ENCODE measurements at places on chromosomes 4 and X.

DNA sequence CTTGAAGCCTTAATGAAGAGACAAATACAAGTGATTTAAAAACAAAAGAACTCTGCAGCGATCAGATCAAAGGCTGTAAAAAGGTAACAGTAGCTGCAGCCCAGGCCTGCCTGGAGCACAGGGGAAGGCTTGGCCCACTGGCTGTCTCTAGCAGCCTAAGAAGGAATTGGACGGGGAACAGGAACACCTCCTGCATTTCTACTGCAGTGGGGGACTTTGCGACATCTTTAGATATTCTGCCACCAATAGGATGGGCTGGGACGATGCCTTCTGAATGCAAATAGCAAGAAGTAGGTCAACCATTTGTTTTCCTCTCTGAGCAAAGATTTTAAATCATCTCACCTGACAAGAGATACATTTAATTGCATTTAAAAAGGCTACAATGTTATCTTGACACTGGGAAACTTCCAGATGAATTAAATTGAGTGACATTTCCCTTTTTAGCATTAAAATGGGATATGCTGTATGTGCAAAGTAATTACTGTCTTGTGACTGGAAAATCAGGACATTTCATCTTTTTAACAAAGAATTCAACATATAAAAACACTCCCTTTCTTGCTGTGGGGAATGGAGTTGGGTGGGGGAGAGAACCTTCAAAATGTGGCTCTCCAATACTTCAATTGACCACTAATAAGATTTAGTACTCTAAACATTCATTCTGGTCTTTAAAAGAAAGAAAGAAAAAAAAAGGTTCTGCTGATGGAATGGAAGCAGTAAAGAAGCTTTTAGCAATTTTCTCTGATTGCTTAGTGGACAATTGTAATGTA is 70.0 kb downstream of the NYX start:
- no peak for DNase-seq

DNA sequence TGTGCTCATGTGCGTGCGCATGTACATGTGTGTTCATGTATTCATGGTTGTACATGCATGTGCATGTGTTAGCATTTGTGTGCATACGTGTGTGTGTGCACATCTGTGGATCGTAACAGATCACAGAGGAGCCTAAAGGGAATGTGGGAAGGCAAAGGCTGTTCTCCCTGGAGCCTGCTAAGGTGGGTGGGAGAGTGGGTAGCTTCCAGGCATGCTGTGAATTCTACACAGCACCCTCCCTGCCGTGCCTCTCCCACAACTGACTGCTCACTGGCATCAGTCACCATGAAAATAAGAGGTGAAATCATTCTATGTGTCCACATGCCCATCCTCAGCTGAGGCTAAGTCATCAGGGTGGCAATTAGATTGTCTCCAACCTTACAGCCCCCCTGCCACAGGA is 600.9 kb downstream of the MID1IP1 start:
- DNase-seq = no peak

DNA sequence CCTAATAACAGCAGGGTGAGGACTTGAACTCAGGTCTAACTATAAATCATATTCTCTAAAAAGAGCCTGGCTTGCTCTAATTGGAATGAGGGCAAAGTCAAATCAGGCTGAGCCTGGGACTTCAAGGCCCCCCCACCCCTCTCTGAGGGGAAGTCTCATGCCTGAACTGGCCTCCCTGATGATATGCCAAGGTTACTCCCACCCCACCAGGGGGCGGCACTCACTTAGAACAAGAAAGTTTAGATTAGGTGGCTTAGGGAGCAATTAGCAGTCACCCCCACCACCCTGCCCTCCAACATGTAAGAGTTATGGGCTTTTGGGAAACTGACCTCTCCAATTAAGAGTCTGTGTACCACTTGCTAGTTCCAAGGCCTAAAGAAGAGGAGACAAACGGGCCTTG is 2.7 kb downstream of the FOXO4 start:
- DNase-seq = no peak

- no peak for DNase-seq
These were observed 305.5 kb downstream of the FAT4 start for GRCh38 chr4:125620066-125620860.

GRCh38 chrX:130909469-130910136 is 6.6 kb upstream of the ENOX2 start:
- no peak for DNase-seq

- DNase-seq = no peak
These were observed 45.7 kb downstream of the TRIM61 start for GRCh38 chr4:164931551-164932324.

GRCh38 chrX:11609109-11609508 is 56.6 kb downstream of the ARHGAP6 start:
- DNase-seq = no peak

DNA sequence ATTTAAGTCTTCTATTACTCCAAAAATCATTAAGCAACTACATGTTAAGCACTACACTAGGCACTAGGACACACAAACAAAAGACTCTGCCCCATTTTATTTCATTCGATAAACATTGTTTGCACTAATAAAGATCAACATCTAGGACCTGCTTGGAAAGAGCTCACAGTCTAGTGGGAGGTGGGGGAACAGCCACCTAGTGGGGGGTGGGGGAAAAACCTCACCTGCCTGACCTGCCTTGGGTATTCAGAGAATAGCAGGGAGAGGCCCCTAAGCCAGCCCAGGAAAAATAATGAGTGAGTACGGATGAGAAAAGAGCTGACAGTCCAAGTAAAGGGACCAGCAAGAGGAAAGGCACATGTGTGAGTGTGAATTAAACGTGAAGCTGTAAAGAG is 52.2 kb downstream of the PRDM5 start:
- DNase-seq = no peak

- DNase-seq = no peak
These were observed 128.8 kb downstream of the RAB28 start for GRCh38 chr4:13355111-13355880.

- peak; percentile 21 for DNase-seq
These were observed 47.8 kb upstream of the HSD17B10 start for GRCh38 chrX:53481816-53482465.

DNA sequence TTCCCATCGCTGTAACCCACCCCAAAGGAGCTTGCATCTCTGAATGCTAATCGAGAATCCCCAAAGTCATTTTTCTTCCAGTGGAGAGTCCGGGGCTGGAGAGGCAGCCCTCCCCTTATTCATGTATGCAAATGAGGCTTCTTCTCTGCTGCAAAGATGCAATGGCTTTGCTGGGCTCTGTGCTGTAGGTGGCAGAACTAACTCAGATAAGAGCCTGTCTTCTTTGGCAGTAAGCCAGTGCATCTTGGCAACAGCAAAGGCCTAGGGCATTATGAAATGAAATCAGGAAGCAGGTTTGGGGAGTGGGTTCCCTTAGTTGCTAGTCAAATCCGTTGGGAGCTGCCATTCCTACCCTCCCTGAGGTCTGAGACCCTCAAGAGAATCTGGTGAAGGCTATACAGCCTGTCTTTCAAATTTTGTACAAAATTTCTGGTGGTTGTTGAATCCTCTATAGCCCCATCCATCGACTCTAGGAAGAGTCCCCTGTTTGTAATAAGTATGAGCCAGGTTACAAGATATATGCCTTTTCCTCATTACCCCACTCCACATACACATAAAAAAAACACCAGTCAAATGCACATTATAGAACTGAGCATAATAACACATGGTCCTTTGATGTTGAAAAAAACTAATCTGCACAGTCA is 290.6 kb upstream of the TAPT1 start:
- no peak for DNase-seq

GRCh38 chr4:56198265-56198664 is 189.0 kb downstream of the AASDH start:
- DNase-seq = no peak

GRCh38 chrX:121455890-121456289 is 408.5 kb downstream of the GLUD2 start:
- DNase-seq = no peak

- no peak for DNase-seq
These were observed 177.9 kb upstream of the TENM3 start for GRCh38 chr4:182065255-182065654.

DNA sequence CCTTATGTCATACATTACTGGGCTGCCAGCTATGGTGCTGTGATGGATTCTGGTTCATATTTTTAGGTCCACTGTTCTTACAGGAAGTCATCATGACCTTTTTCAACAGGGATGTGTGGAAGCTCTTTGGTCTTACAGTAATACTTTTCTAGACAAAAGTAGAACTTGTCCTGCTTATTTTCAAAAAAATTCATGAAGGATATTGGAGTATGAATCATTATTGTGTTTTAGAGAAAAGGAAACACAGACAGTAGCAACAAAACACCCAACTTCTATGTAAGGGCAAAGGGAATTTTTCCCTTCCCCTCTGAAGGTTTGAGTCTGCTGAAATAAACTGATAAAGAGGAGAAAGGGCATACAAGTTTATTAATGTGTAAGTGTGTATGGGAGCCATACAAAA is 54.7 kb upstream of the FAM9C start:
- no peak for DNase-seq

GRCh38 chrX:70436343-70436742 is 8.3 kb upstream of the DLG3 start:
- DNase-seq = no peak

- DNase-seq = no peak
These were observed 123.9 kb downstream of the KDR start for GRCh38 chr4:55001538-55001937.

- no peak for DNase-seq
These were observed 13.7 kb upstream of the AREG start for GRCh38 chr4:74431113-74431826.

- no peak for DNase-seq
These were observed 89.0 kb downstream of the TRAPPC11 start for GRCh38 chr4:183747931-183748670.

DNA sequence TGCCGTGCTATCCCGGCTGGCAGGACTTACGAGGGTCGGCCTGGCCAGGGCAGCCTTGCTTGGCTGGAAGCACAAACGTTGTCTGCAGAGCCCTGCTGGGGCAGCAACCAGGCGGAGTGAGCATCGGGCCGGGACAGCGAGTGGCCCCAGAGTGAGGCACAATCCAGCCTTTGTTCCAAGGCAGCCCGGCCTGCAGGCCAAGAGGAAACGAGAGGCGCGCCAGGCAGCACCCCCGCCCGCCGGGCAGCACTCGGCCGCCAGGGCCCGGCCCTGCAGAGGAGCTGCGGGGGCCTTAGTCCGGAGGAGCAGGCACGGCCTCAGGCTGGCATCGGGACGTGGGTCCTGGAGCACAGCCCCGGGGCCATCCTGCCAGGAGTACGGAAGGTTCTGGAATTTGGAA is 24.1 kb downstream of the FGFRL1 start:
- DNase-seq = no peak
